T-helper 22 cell (primary cell): ENCODE measurements at places on chromosomes 4 and X.

DNA sequence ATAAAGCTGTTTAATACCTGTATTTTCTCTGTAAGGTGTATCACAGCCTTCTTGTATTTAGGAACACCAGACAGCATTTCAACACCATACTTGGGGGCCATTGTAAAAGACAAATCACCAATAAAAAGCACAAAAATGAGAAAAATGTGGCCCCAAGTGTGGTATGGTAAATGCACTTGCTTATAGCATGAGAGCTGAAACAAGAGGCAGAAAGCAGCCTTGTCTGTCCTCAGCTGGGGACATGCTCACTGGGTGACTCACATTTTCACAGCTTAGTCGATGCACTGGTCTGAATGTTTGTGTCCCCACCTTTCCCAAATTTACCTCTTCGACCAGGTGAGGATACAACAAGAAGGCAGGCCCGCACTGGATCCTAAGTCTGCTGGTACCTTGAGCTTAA is 639.7 kb upstream of the AGA start:
- DNase-seq = no peak

DNA sequence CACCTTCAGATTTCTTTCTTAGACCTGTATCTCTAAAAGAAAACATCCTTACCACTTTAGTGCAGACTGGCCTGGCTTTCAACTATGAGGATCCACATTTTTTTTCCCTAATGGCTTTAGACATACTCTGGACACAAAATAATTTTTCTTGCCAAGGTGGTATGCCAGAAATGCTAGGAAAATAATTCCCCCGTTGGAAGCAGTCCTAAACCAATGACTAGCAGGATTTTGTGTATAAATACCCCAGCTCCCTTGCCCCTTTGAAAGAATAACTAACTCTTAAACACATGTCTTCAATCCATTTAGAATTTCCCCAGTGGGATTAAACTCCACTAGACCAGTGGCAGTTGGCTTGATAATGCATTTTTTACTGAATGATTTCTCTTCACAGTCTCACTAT is 500.5 kb upstream of the FTHL17 start:
- no peak for DNase-seq

DNA sequence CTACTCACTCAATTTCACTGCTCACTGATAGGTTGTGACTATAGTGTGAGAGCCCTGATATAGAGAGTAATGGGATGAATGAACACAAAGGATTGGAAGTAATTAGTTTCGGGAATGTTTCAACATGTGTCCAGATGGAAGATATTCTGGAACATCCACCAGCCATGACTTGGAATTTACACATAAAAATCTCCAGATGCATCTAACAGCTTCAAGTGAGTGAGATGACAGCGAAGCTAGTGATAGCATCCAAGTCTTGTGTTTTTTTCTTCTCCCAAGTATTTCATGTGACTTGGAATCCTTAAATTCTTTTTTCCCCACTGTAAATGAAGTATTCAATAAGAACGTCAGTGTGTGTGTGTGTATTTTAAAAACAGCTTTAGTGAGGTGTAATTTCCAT is 82.1 kb downstream of the CLDN34 start:
- DNase-seq = no peak

- no peak for DNase-seq
Measured at GRCh38 chrX:70338290-70338689, 48.4 kb downstream of the KIF4A start.

DNA sequence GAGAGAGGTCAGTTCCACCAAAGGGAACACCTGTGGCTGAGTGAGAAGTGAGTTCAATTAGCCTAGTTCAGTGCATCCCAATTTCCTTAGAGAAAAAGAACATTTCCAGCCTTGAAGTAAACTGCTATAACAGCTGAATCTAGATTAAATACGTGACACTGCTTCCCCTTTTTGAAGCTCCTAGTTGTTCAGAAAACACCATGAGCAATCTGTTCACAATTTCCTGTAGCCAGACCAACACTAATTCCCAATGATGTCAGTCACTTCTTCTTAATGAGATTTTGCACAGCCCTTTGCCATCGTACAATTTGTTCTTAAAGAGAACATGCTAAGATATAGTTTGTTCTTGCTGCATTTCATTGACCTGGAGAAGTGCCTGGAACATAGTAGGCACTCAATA is 144.6 kb upstream of the EDNRA start:
- no peak for DNase-seq
